ENCODE measurements at places on chromosomes 7 and 10.

DNA sequence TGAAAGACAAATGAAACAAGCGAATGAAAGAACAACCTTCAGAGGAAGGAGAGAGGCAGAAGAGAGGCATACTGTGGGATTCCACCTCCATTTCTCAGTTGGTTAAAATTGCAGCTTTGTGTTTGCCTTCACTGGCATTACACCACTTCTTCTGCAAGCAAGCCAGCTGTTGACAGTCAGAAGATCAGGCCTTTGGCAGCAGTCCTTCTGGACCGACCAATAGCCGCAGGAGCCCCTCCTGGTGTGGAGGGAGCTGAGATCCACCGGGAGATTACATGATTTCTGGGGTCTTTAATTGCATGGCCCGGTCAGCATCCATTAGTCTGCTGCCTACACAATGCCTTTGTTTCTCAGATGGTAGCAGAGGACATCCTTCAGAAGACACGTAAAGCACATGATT, 206.7 kb downstream of the ADAM12 start:
- no peak for DNase-seq

- DNase-seq, result no peak
Observed at GRCh38 chr10:70785190-70785589, at the start of gene TBATA. Gene TBATA, minus strand, starts transcription at chr10:70785377. Its CDS starts 1,998 bp downstream, at chr10:70783379.

DNA sequence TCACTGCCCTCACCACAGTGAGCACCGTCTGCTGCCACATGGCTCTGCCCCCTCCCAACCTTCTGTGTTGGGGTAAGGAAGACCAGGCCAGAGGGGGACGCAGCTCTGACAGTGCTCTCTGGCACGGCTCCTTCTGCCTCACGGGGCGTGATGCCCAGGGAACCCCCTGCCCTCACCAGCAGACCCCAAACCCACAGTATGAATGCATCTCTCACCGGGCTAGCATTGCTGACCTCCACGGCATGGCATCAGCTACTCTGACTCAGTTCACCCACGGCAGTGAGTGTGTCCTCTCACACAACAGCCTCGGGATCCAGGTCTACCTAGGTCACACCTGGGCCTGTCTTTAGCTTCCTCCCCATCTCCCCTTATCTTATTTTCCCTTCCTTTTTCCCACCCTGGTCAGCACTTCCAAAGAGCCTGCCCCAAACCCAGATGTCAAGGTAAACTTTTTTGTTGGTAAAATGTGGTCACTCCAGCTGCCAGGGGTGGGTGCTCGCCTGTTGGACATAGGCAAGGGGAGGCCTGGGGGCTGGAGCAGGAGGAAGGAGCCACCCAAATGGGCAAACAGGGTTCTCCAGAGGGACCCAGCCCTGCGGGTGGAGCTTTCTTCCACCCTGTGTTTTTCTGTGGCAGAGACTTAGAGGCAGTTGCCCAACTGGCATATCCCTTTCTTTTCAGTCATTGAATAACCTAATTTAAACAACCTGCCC, 4.4 kb downstream of the CALML3 start:
- no peak for DNase-seq

- no peak for DNase-seq
Observed at GRCh38 chr10:51291961-51292360, 217.7 kb downstream of the PRKG1 start.

- DNase-seq, result peak; percentile 94
Observed at GRCh38 chr10:34319197-34319846, 495.8 kb downstream of the PARD3 start.

- DNase-seq, result peak; percentile 68
Observed at GRCh38 chr7:56091591-56091990, 1.2 kb downstream of the PHKG1 start.

DNA sequence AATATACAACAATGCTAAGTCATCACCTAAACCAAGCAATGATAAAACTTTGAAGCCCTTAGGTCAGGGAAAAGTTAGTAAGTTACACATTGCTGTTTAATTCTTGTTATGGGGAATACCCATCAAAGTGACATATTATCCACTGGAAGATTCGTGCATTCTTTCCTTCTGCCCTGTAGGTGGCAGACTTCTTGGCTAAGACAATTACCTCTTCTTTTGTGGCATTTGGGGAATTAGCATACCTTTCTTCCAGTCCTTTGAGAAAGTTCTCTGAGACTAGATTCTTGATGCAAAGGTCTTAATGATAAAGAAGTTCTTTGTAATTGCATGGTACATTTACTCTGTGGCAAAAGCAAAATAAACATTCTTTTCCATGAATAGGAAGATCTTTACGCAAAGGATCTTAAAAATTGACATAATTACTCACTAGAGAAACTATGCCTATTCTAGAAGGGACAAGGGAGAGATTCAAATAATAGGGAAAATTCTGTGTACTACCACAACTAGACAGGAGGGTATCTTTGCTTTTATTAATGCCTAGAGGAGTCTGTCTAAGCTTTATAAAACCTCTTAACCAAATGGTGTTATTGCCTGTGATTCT, 395.9 kb downstream of the GRM8 start:
- DNase-seq, result no peak

- DNase-seq, result no peak
Observed at GRCh38 chr10:43230909-43231522, 35.8 kb downstream of the RASGEF1A start.

DNA sequence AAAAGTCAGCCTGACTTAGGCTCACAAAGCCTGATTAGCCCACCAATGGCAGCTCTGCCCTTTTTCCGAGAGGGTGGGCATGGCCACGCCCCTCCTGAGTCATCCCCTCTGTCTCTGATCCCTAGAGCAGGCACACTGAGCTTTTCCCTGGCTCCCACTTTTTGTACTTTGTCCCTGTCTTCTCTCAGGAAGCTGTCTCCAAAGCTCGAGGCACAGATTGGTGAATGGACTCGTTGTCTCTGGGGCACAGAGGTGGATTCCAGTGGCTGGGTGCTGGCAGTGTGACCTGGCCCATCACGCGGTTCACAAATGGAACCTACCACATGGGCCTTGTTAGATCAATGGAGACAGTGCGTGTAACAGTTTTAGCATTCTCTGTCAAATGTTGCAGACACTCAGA, 313.5 kb downstream of the WDR37 start:
- no peak for DNase-seq

DNA sequence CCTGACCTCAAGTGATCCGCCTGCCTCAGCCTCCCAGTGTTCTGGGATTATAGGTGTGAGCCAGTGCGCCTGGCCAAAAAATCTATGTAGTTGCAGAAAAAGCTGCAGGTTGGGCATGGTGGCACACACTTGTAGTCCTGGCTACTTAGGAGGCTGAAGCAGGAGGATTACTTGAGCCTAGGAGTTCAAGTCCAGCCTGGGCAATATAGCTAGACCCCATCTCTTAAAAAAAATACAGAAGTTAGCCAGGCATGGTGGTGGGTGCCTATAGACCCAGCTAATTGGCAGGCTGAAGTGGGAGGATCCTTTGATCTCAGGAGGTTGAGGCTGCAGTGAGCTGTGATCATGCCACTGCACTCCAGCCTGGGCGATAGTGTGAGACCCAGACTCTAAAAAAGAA, 24.8 kb upstream of the CAMK1D start:
- DNase-seq, result no peak

DNA sequence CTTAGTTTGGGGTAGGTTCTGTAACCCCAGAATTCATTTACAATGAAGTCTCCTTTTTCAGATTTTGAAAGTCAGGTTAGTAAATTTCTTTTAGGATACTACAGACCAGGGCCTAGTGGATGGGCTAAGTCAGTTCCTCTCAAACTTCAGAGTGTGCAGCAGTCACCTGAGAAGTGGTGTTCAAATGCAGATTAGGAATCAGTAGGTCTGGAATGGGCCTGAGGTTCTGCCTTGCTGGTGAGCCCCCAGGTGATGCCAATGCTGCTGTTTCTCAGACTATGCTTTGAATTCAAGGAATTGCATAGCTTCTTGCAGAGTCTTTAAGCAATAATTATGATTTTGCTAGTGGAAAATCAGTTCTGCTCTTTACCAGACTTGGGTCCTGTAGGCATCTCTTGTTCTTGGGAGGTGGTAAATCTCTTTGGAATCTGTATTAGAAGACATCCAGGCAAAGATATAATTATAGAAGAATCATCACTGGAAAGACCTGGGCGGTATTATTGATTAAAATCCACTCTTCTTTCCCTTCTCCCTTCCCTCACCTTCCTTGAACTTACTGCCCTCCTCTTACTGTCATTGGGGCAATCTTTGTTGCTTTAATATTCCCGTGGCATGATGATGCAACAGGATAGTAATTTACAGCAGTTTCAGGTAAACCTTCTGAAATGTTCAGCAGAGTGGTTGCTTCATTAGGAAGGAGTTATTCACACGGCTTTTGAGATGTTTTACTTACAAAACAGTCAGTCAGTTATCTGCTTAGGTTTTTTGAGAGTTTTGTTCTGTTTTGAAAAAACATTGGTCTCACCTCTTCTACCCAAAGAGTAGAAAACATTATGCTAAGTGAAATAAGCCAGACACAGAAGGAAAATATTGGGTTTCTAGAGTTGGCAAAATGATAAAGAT, 87.2 kb downstream of the NRF1 start:
- no peak for DNase-seq
